Stimulated activated CD8-positive, alpha-beta memory T cell treated with anti-CD3 and anti-CD28 coated beads, Interleukin-7, amount 100 ng/mL, for 24 hours (primary cell): ENCODE measurements at places on chromosomes 1 and 21.
A peak's percentile ranks its signal among the peaks of the same experiment; 100 is the strongest.

- no peak for DNase-seq
Observed at GRCh38 chr1:32180186-32181060, 948 bp downstream of the TXLNA start.

DNA sequence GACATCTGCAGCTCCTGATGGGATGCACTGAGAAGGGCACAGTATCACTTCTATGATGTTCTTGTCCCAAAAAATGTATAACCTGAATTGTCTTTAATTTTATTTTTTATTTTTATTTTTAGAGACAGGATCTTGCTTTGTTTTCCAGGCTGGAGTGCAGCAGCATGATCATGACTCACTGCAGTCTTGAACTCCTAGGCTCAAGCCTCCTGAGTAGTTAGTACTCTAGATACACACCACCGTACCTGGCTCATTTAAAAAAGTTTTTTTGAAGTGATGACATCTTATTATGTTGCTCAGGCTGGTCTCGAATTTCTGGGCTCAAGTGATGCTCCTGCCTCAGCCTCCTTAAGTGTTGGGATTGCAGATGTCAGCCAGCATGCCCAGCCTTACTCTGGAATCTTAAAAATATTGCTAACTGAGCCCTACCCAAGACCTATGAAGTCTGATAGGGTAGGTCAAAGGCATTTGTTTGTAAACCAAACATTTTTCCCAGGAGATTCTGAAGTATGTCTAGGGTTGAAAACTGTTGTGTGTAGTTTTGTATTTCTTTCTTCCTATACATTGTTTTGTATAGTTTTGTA, 68.9 kb downstream of the ATF6 start:
- no peak for DNase-seq

- DNase-seq: no peak
Observed at GRCh38 chr1:931380-932172, 7.9 kb downstream of the SAMD11 start.

DNA sequence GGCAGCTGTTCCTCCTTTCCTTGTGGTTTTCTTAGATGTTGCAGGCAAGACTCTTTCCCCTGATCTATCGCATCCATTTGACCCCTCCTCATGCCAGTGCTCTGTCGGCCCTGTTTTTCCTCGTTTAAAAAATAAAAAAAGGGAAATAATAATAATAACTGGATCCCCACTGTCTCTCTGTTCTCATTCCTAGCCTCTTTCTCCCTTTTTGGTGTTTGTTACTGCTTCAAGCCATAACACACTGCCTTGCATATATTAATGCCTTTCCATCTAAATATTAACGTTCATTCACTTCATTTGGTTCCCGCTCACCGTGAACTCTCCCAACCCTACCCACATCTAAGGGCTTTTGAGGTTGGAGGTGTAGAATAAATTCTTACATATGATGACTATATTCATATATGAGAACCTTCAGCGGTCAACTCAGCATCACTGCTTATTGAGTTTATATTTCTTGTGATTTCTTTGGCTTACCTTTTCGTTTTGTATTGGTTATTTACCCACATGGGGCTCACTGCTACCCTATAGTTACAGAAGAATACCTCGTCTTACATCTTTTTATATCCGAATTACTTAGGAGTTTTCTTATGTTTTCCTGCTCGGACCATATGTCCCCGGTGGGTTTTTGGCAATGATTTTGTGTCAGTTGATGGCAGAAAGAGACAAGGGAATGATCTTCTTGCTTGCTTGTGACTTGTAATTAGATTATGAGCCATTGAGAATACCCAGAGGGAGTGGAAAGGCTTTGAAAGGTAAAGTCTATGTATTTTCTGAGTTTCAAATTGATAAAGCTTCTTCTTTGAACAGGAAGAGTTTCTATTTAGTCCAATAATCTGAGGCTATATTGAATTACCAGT, 805 bp downstream of the ATG4C start:
- DNase-seq: no peak

- DNase-seq: no peak
Observed at GRCh38 chr1:230228236-230228897, 161.3 kb downstream of the GALNT2 start.

- DNase-seq: no peak
Observed at GRCh38 chr1:170864876-170865538, 70.3 kb upstream of the MROH9 start.

DNA sequence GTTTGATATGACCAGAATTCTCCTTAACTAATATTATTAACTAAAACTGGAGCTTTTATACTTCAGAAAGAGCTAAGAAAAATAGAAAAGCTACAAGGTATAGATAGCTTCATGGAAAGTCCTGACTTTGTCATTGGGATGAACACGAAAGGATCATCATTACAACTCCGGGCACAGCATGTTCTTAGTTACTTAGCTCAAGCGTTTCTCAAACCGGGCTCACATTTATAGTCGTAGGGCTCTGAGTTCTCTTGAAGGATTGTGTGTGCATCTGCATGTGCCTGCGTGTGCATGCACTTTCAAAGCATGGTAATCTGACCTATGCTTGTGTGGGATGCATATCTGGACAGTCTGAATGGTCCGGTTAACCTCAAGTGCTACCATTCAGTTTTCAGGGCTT, 20.4 kb upstream of the MAP10 start:
- no peak for DNase-seq

DNA sequence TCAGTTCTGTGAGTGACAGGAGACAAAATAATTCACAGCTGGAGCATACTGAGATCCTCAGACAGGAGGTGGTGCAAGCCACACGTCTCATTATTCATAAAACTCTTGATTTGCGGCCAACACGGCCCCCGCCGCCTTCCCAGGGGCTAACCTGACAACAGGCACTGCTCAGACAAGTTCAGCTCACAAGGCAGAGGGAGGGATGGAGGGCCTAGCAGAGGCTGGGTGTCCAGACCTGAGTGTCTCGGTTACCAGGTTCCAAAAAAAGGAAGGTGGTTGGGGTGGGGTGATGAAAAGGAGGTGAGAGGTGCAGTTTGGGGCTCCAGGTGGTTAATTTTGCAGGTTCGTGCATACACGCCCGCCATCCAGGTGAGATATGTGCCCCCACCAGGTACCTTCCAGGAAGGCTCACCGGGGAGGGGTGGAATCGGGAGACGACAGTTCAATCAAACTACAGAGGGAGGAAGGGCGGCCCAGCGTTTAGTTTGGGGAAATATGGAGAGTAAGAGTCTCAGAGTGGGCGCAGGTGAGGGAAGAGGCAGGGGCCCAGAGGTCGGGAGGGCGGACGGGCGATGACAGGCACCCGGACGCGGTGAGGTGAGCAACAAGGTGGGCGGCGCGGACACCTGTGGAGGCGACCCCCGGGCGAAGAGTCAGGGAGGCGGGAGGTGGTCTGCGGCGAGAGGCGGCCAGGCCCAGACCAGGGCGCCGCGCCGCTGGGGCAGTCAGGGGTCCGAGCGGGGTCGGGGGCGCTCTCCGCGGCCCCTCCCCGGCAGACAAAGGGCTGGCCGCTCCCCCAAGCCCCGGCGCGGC, 629 bp downstream of the CTNNBIP1 start:
- DNase-seq: peak; percentile 10

DNA sequence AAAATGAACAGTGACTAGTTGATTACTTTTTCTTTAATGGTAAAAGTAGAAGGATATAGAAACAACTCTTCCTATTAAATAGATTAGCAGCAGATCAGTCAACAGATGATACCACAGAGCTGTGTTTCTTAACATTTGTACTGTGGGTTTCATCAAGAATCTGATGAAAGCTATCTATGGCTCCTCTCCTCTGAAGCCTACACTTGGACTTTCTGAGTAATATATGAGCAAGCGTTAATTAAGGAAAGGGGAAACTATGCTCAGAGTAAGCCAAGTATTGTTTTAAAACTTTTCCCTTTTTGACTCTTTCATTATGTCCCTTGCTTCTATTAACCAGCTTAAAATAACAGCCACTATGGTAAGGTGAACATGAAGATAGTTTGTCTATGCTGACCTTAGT, 10.8 kb downstream of the ARID4B start:
- DNase-seq: no peak

- DNase-seq: no peak
Observed at GRCh38 chr1:7558041-7558461, 213.0 kb upstream of the VAMP3 start.

- DNase-seq: no peak
Observed at GRCh38 chr1:223425550-223425949, 32.3 kb downstream of the CCDC185 start.

DNA sequence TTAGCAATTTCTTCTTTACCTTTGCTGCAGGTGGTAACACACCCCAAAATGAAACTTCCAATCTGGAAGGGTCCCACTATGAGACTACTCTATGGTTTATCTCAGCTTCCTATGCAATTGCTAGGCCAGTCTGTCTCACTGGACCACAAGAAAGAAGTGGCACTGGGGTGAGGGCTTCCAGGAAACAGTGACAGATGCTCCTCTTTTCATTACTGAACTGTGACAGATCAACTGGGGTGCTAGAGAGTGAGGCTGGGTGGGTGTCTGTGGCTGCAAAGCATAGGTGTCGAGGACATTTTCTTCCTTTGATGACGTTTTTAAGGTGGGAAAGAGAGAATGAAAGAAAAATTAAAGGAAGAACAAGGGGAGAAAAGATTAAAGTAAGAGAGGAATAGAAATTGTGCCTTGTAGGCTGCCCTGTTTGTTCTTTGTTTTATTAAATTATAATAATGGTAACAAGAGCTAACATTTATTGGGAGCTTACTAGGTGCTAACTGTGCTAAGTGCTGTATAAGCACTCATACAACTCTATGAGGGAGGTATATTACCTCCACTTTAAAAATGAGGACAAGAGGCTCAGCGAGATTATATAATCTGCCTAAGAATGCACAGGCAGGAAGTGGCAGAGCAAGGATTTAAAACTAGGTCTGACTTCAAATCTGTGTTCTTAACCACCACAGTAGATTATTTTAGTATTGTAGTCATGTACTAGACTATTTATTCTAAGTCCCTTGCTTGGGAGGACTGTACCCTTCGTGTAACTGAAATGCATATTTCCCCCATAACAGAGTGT, 27.8 kb upstream of the DMRTA2 start:
- DNase-seq: no peak

DNA sequence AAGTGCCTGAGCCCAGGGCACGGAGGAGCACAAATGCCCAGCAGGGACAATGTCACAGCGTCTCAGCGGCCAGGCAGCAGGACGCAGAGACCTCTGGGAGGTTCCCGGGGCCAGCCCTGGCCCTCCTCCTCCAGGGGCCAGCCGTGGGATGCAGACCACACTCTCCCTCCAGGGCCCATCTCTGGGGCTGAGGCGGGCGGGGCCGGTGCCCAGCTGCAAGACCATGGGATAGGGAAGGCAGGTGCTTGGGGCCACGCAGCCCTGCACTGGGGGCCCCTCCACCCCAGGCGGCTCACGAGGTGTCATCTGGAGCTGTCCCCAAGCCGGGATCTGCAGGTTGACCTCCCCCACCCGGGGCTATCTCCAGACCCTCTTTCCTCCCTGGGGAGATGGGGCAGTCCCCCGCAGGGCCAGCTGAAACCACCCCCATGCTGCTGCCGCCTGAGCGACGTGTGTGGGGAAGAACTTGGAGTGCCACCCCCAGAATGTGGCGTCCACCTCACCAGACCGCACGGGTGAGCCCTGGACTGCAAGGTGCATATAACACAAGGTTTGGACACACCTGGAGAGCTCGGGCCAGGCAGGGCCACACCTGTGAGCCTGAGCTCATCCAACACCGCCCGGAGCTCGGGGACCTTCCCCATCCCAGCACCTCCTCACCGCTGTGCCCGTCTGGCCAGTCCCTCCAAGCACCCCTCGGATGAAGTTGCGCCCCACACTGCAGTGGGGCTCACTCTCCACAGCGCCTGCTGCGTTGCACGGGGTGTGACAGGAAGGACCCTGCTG, 4.1 kb upstream of the TTLL10 start:
- no peak for DNase-seq

DNA sequence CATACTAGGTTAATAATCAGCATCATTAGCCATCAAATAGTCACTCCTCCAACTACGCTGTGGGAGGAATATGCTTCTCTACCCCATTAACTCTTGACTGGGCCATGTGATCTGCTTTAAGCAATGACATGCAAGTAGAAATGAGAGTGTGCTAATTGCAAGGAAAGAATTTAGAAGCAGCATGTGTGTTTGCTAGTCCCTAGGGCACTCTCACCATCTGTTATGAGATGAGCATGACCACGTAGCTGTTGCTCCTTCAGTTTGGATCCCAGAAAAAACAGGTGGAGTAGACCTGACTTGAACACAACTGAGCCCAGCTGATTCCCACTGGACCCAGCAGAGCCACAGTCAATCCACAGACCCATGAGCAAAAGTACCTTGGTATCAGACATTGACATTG, 19.7 kb upstream of the RGS7 start:
- DNase-seq: no peak

DNA sequence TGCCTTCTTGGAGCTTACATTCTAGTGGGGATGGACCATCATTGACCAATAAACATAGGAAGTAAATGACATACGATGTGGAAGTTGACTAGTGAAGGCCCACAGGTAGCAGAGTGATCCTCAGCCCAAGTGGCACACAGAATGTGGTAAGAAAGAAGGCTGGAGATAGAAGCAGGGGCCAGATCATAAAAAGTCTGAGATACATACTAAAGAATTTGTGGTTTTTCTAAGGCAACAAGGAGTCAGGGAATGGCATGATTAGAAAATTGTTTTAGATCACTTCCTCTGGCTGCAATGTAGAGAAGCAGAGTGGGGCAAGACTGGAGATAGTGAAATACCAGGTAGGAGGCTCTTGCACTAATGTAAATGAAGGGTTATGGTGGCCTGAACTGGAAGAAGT, 154.0 kb downstream of the VPS13D start:
- no peak for DNase-seq
